ENCODE measurements at places on chromosomes 11 and 22. TPM values are rescaled to one million over a fixed set of nuclear protein-coding genes. Genes with fewer than 3 reads are reported as not detected.

Gene CRYBA4
- 1.3 TPM for total RNA-seq

- no peak for DNase-seq
These were observed 134.7 kb downstream of the JRKL start for GRCh38 chr11:96524475-96524874.

- DNase-seq: no peak
These were observed 105.0 kb downstream of the FAT3 start for GRCh38 chr11:92329646-92330045.

DNA sequence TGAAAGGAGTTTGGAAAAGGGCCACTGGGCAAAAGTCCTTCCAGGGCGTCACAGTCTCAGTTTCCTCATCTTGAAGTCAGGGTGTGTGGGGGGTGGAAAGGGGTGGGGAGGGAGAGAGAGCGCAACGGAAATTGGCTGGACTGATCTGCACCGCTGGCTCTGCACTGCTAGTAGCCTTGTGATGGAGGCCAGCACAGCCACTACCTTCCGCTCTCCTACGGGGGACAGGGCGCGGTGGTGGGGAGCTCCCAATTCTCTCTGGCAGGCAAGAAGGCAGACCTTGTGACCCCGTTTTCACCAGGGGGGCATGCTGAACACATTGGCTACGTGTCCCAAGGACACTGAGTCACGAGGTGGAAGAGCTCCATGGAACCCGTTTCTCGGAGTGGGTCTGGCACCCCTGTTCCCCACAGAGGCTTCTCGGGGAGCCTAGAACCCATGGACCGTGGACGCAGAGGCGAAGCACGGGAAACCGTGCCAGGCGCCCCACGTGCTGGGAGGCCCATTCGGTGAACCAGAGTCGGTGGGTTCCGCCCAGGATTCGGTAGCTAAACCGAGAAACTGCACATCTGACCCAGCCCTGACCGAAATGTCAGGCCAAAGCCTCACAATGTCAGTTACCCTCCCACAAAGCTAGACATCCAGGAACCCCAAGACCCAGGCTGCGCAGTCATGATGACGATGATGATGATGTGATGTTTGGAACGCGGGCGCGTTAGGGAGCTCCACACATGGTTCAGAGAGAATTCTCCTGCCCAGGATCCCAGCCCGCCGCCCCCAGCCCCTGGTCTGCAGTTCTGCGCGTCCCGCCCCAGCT lies 28.3 kb upstream of the WNT11 start:
- peak; percentile 83 for DNase-seq

Gene NAV2
- total RNA-seq: 0.33 TPM

DNA sequence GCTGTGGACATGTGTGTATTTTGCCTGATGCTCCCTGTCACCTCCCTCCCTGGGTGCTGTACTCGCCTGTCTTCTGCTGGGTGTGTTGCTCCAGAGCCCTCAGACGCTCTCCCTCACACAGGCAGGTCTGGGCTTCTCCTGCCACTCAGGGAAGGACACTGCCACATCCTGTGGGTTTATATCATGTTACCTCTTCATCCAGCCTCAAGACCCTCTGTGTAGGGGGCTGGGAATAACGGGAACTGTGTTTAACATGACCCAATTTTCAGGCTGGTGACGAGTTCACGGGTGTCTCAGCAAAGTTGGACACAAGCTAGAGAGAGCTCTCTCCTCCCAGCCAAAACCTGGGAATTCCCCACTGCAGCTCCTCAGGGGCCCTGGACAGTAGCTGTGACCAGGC lies 24.6 kb downstream of the MYBPC3 start:
- no peak for DNase-seq

Gene MRGPRF
- total RNA-seq: not detected

DNA sequence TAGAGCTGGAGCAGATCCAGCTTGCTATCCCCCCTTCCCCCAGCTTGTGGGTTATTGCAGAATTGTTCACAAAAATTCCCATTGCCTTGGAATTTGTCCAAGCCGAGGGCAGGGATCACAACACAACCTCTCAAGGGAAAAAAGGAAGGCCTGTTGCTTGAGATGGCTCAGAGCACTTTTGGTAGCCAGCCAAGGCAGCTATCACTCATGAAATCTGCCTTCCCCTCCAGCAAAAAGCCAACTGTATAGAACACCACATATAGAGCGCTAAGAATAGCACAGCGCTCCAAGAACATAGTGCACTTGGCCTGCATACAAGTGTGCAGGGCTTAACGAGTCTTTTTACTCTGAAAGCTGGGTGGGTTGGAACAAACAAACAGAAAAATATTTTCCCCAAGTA lies 46.2 kb downstream of the FAM83F start:
- no peak for DNase-seq
